Left renal pelvis (tissue), 4 donors: ENCODE measurements at places on chromosomes 12 and 14. TPM values are rescaled to one million over a fixed set of nuclear protein-coding genes. Genes with fewer than 3 reads are reported as not detected.
A peak's percentile ranks its signal among the peaks of the same experiment; 100 is the strongest.

- DNase-seq, result no peak
Observed at GRCh38 chr12:53308276-53308675, 8.8 kb downstream of the MYG1 start.

DNA sequence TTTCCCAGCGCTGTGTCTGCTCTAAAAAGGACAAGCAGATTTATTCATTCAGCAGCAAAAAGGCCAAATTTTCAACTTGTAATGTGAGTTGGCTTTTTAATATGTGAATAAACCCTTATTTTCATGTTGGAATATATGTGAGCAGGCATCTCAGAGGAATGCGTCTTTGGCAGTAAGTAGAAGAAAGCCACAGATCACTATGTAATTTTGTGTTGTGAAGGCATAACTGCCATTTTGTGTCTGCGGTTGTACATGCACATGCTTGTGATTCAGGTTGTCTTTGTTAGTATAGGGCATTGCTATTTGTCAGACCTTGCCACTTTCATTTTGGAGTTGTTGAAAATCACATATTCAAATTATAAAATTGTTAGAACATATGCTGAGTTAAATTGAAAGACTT, 398.8 kb upstream of the RGS6 start:
- DNase-seq, result no peak

GRCh38 chr12:49340971-49341776, 4.2 kb upstream of the C1QL4 start:
- no peak for DNase-seq

GRCh38 chr14:68249661-68250451, 430.3 kb downstream of the RAD51B start:
- DNase-seq, result no peak

GRCh38 chr14:85243321-85243720, 286.6 kb upstream of the FLRT2 start:
- no peak for DNase-seq

- peak; percentile 48 for DNase-seq
Observed at GRCh38 chr12:70576341-70577282, 60.6 kb downstream of the PTPRB start.

DNA sequence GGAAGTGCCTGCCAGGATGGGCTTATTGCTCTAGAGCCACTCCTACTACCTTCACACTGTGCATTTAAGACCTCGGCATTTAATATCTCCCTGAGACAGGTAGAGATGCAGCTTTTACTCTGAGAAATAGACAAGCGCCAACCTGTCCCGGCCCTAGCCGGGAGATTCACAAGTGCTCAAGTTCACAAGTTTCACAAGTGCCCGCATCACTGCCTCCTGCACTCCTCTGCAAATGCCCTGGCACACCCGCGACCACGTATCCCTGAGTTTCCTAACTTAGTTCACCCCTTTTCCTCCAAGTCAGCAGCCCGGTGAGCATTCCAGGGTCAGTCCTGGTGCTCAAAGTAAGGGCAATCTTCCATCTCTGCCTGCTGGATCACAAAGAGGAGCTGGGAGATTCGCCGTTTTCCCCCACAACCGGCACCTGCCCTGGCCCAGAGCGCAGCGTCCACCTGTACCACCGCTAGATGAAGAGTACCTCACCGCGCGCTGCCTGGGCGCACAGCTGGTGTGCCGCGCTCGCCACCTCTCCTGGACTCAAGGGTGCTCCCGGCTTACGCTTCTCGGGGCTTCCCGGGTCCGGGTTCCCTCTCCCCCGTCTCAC, 5.0 kb upstream of the SLC38A4 start:
- no peak for DNase-seq

DNA sequence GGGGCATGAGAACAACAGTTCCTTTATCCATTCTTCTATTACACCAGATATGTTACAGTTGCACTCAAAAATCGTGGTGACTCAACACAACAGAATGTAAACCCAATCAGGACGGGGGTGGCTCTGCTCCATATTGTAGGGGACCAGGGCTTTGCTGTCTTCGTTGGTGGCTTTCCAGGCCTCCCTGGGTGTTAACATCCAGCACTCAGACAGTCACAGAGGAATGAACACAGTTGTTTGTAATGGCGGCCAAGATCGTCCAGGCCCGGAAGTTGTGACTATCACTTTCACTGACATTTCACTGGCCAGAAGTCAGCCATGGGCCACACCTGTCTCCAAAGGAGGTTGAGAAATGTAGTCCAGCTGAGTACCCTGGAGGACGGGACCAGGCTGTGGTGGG, 204.1 kb downstream of the CACNA1C start:
- DNase-seq, result no peak

GRCh38 chr12:19577281-19577530, 137.9 kb downstream of the AEBP2 start:
- DNase-seq, result no peak

- no peak for DNase-seq
Observed at GRCh38 chr12:26150736-26151450, 26.1 kb upstream of the BHLHE41 start.

DNA sequence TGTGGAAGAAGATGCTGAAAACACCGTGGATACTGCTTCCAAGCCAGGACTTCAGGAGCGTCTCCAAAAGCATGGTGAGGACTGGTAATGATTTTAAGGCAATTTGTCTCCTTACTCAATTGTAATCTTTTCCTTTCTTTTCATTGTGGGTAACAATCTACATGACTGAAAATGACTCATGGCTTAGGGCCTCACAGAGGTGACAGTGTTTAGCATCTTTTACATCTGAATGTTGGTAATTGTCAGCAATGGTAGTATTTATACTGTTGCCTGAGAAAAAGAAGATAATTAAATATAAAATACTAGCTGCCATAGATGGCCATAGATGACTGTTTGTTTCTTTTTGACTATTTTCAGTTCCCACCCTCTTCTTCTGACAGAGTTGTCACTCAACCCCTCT, 31.6 kb downstream of the TULP3 start:
- DNase-seq, result no peak

DNA sequence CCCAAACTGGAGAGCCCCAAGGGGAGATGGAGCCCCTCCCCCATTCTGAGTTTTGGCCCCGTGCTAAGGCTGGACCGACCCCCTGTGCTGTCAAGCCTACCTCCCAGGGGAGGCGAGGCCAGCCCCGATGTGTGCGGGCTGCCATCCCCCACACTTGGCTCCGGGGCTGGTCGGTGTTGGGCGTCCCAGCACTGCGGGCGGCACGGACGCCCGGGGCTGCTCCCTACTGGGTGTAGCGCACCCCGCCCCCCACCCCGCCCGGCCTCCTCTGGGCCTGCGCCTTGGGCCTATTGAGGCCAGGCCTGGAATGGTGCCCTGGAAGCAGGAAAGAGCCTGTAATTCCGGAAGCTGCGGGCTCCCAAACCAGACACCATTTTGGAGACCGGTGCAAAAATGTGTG, 2.6 kb downstream of the DCAF4 start:
- DNase-seq, result no peak

GRCh38 chr12:10409392-10409791, at the start of gene KLRC4:
Gene KLRC4, minus strand, starts transcription at chr12:10409757. Its CDS starts 182 bp downstream, at chr12:10409575.
- no peak for DNase-seq

KERA gene
- polyA plus RNA-seq, result not detected

PACS2 gene
- 61.9 TPM for polyA plus RNA-seq

KCNH3 gene
- 2.4 TPM for polyA plus RNA-seq

ERBB3 gene
- polyA plus RNA-seq, result 94.8 TPM

SMCO2 gene
- 0.14 TPM for polyA plus RNA-seq

P2RX7 gene
- 1.1 TPM for polyA plus RNA-seq

VDR gene
- polyA plus RNA-seq, result 0.35 TPM

CMKLR1 gene
- polyA plus RNA-seq, result 6.0 TPM
